ENCODE measurements at places on chromosomes 1 and 21.
A peak's percentile ranks its signal among the peaks of the same experiment; 100 is the strongest.

DNA sequence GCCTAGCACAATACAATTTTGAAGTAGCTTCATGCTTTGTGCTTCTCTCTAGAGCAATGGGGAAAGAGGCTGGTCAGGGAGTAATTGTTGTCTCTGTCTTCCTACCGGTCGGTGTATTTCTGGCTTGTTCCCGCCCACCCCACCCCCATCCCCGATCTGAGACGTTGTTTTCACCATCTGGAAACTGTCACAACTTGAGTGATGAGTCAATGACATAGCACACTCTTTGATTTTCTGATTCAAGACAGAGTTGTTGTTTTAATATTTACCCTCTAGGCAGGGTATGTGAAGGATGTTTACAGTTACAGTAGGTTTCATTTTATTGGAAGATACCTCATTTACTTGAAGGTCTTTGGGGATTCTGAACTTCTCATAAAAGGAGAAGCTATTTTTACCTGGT is 7.0 kb downstream of the IL12RB2 start:
- peak; percentile 42 for DNase-seq

DNA sequence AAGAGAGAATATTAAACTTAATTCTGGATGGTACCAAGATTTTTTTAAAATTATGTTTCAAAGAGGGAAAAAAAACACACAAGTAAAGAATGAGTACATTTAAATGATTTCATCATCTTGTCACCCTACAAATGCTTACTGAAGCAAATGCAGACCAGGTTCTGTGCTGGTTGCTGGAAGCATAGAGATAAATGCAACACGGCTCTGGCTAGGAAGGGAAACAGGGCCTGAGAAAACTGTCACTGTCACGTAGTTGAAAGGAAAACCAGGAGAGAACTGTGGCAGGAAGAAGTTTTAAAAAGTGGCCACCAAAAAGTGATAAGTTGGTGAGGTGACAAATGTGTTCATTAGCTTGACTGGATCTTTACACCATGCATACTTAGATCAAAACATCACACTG is 336.9 kb upstream of the NFIA start:
- no peak for DNase-seq

DNA sequence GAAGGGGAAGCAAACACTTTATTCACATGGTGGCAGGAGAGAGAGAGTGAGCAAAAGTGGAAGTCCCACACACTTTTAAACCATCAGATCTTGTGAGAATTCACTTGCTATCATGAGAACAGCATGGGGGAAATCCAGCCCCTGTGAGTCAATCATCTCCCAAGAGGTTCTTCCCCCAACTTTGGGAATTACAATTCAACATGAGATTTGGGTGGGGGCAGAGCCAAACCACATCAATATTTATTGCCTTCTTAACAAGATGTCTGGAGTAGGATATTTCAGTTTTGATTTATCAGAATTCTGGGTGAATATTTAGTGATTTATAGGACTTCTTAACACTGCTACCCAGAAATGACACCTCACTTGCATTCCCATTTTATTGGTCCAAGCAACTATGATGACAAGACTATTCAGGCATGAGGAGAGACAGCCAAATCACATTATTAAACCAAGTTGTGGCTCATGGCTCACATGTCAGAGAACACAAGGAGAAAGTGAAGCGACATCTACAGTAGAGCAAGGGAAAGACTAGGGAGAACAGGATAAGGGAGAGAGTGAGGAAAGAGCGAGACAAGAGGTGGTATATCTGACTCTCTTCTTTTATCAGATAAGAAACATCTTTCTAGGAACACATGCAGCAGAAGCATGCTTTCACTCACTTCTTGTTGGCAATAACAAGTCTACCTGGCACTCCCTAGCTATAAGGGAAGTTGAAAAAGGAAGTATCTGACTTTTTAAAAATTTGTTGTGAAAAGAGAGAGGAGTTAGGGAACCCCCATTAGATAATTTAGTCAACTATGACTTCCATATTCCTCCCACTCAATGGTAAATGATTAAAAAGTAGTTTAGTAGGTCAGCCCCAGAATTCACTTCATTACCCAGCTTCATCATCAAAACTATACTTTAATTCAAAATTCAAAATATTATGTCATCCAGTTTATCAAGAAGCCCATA is 36.6 kb upstream of the PTPRC start:
- DNase-seq = no peak

GRCh38 chr1:176811511-176812288 is 348.7 kb downstream of the PAPPA2 start:
- DNase-seq = no peak

DNA sequence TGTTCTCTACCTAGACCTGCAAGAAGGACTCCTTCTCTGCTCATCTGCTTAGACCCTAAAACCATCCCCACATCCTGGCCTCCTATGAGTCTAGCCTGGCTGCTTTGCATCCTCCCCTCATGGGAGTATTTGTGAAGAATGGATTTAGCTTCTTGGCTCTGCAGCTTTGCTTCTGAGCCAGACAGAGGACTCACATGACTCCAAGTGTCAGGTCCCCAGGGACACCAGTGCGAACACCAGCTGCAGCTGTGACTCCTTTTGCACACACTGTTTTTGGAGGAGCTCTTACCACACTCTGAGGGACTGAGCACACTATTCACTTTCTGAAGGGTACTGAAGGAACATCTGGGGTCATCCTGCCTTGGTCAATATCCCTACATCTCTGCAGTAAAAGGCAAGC is 131.8 kb upstream of the SGIP1 start:
- DNase-seq = peak; percentile 65

DNA sequence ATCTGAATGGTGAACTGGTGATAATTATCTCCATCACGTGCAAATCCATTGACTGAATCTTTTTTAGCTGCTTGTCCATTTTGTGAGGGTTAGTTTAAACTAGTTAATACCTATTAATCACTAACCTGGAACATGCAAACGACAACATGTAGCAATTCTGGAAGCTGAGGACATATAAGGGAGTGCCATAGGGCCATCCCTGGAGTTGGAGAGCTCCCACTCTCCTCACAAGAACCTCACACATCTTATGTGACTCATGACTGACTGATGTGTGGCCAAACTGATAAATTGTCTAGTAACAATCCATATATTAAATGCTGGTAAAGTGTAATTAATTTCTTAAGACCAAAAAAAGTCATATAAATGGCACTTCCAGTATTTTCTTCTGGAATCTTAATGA is 62.9 kb upstream of the HOOK1 start:
- DNase-seq = no peak

GRCh38 chr1:31529999-31530684 is 46.2 kb upstream of the TINAGL1 start:
- no peak for DNase-seq

- DNase-seq = no peak
Measured at GRCh38 chr1:12521096-12521495, 96.9 kb downstream of the DHRS3 start.

DNA sequence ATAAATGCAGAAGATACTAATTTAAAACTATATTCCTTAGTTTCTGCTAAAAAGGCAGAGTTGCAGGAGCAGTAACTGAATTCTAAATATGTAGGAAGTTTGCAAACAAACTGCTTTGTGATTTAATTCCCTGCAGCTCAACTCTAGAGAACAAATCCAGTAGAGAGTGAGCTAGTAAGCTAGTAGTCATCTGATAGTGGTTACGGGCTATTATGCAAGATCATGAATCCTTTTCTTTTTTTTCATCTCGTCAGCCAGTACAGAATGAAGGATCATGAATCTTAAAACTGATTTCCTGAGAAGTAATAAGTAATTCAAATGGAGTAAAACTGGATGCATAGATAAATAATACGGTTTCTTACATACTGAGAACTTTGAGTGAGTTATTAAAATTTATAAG is 3.3 kb downstream of the DPH5 start:
- DNase-seq = no peak

DNA sequence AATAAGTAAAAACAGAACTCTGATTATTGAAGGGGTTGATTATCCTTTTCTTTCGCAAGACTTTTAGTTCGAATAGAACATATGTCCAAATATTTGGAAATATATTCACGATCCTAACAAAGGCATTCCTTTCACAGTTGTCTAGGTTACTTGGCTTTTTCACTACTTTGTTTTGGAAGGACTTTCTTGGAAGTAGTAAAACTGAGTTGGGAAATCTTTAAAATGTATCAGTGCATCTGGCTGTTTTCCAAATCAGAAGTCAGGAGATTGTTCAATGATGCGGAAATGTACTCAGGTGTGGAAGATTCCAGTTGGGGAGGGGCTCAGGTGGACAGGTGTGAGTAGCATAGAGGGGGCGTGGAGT is 67.1 kb downstream of the SH3BGR start:
- no peak for DNase-seq

- DNase-seq = peak; percentile 62
Measured at GRCh38 chr1:24277420-24278169, 41.6 kb upstream of the GRHL3 start.

DNA sequence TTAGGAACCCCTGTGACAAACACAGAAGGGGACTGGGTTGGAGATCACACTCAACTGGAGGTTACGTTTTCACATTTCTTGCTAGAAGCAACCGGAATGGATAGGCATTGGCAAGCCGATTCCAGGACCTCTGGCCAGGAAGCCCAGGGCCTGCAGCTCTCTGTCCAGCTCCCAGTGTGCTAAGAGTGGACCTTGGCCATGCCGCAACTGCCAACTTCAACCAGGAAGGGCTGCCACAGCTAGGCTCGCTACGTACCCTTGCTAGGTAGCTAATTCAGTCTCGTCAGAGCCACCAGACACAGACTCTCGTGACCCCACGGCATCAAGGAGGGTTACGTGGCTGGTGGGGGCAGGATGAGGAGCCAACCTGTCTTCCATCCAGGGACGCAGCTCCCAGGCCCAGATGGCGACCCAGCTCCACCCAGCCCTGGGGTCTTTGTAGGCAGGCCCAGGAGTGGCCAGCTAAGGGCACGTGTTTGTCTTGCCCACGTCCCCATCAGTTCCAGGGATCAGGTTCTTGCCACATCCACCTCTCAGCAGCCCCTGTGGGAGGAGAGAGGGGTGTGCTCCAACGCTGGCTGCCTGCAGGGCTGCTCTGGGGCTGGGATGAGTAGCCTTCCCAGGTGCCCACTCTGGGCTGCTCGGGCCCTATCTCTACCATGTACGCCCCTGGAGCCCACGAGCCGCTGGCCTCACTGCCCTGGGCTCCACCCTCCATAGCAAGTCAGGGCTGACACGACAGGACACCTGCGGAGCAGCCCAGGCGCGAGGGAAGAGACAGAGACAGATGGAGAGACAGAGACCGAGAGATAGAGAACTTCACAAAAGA is 39.2 kb downstream of the UBE2G2 start:
- DNase-seq = no peak

GRCh38 chr1:221241157-221241556 is 361.9 kb downstream of the HLX start:
- no peak for DNase-seq

GRCh38 chr1:68704800-68705443 is 208.0 kb upstream of the DEPDC1 start:
- no peak for DNase-seq

- no peak for DNase-seq
Measured at GRCh38 chr1:230728710-230729392, 14.9 kb upstream of the AGT start.

- no peak for DNase-seq
Measured at GRCh38 chr1:213744780-213745179, 243.0 kb upstream of the PROX1 start.

GRCh38 chr1:150072959-150073358 is 5.4 kb downstream of the VPS45 start:
- peak; percentile 19 for DNase-seq

GRCh38 chr1:29743264-29743663 is 506.9 kb downstream of the PTPRU start:
- no peak for DNase-seq

- no peak for DNase-seq
Measured at GRCh38 chr1:160549665-160550006, 26.6 kb upstream of the SLAMF6 start.

DNA sequence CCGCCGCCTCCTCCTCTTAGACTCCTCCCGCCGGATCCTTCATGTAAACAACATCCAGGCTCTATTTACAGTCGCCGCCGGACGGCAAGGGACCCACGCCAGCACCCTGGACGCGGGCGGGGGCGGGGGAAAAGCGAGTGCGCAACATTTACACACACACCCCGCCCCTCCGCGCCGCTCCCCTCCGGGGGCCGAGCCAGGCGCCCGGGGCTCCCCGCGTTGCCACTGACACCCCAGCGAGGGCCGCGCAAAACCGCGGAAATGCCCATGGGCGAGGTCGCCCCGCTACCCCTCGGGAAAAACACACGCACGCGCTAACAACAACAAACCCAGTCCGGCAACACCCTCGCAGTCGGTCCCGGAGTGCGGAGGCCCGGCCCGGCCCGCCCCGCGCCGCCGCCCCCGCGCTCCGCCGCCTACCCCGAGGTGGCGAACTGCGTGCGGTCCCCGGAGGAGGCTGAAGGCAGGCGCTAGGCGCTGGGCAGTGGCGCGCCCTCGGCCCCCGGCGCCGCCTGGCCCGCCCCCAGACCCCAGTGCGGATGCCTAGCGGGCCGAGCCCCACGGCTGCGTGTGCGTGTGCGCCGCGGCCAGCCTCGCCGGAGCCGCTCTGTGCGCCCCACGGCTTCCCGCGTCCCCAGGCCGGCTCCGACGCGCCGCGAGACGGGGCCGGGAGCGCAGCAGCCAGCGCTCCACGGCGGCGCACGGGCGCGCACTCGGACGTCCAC is 81.1 kb upstream of the AK4 start:
- DNase-seq = peak; percentile 79

DNA sequence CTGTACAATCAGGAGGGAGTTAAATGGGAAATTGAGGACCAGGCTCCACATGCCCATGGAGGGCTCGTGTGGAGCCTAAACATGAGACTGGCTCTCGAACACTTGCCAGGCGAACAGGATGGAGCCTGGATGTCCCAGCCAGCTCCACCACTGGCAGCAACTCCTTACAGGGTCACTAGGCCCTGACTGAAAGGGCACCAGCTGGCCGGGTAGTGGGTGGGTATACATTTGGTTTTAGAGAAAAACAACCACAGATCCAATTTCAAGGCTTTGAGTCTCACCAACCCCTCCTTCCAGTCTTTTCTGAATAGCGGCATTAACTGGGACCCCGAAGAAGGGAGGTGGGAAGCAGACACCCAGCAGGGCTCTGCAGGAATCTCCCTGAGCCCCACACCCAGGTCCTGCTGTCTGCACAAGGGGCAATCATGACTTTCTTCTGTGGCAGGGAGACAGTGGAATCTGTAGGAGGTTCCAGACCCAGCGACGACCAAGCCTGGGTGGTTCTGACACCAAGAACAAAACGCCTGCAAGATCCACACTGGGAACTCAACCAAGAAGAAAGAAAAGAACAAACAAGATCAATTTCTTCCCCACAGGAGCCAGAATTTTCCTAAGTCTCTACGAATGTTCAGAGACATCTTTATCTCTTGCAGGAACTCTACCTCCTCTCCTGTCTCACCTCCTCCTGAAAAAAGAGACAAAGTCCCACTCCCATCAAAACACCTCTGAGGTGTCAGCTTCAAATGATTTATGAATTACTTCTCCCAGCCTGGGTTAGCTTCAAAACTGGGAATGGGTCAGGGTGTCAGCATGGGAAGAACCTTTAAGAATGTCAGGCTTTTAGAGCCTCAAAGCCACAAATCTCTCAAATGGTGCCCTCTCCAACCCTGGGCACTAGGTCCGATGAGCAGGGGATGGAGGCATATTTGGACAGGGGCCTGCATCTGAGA is 26.5 kb upstream of the SRP9 start:
- no peak for DNase-seq
